ENCODE measurements at places on chromosomes 6 and 20.

DNA sequence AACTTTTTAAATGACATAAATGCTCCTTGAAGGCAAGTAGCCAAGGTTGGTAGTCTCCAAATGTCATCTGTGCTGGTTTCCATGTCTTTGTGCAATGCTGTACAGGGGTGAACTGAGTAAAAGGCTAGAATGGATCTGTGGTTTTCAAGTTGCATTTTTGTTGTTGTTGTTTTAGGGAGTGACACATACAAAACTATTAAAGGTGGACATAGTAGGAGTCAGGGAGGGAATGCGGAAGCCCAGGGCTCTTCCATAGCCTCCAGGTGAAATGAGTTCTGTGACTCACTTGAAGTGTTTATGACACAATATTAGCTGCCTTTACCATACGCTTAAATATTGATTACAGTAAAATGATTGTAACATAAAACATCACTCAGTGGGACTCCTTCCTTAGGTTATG lies 22.5 kb upstream of the QKI start:
- DNase-seq, result no peak

GRCh38 chr6:27873021-27873940 lies 38.9 kb downstream of the OR2B2 start:
- DNase-seq, result peak; percentile 83

GRCh38 chr6:121760745-121761144 lies 325.3 kb downstream of the GJA1 start:
- no peak for DNase-seq

DNA sequence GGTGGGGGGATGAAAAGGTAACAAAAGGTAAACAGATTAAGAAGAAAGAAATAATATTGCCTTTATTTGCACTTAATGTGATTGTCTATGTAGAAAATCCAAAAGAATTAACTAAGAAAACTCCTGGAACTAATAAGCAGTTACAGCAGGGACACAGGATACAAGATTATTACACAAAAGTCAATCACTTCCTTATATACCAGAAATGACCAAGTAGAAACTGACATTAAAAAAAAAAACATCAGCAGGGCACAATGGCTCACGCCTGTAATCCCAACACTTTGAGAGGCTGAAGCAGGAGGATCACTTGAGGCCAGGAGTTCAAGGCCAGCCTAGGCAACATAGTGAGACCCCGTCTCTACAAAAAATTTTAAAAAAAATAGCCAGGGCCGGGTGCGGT lies 123.2 kb upstream of the RIPOR2 start:
- DNase-seq, result no peak

- DNase-seq, result no peak
These were observed 4.4 kb upstream of the LAMA4 start for GRCh38 chr6:112258642-112259336.

DNA sequence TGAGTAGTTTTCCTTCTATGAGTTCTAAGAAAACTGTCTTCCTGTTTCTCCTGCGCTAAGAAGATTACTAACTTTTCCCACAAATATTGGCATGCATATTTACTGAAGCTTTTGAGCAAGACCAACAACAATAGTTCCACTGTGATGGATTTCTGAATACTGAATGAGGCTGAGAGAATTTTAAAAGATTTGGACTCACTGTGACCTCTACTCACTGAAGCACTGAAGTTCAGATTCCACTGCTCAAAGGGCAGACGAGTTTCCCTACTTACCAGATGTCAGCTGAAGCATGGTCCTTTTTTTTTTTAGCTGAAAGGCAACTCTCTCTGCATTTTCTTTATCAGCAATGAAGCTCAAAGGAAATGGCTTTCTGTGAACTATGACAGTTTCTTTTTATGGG lies 718.5 kb downstream of the RFPL4B start:
- DNase-seq, result no peak

DNA sequence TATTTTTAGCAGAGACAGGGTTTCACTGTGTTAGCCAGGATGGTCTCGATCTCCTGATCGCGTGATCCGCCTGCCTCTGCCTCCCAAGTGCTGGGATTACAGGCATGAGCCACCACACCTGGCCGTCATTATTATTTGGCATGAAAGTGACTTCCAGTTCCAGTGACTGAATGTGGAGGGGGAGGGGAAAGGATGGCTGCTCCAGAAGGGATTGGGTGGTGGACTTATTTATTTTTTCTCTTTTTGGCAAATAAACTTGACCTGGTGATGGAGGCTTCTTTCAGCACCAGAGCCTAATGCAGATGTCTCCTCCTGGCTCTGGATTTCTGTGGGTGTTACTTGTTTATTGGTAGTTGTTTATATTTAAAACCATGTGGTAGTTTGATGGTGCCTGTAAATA lies 16.9 kb upstream of the SLC22A23 start:
- DNase-seq, result no peak

DNA sequence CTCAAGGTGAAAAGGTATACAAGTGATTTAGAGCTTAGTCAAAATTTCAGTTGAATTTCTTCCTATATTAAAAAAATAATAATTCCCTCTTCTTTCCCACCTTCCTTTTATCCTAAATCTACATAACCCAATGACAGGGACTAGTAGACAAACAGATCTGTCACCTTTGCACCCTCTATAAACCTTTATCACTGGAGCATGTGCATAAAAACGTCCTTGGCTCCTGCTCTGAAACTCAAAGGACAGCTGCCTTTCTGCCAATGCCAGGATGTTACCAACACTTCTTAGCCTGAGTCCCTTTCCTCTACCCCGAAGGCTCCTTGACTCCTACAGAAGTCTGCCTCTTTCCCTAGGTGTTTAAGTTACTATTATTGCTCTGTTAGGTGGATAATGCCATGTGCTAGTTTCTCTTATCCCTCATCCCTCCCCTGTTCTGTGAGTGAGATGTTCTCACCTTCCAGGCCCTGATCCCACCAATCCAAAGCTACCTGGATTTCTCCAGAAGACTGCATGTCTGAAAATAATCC lies 4.3 kb downstream of the CLVS2 start:
- DNase-seq, result no peak

- DNase-seq, result no peak
These were observed 115.4 kb downstream of the SYCP2 start for GRCh38 chr20:59817846-59818615.

GRCh38 chr6:15342114-15342513 lies 96.2 kb downstream of the JARID2 start:
- no peak for DNase-seq

DNA sequence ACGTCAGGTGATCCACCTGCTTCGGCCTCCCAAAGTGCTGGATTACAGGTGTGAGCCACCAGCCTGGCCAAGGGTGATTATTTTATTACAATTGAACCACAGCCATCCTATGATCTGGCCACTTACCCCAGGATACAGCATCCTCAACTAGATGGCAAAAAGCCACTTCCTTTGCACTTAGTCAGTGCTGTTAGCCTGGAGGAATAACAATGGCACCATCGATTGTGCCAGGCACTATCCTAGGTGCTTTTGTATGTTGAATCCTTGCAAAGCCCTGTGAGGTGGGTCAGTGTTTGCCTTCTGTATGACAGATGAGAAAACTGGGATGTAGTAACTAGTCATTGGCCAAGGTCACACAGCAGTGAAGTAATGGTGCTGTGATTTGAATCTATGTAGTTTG lies 11.2 kb upstream of the TTPAL start:
- no peak for DNase-seq

DNA sequence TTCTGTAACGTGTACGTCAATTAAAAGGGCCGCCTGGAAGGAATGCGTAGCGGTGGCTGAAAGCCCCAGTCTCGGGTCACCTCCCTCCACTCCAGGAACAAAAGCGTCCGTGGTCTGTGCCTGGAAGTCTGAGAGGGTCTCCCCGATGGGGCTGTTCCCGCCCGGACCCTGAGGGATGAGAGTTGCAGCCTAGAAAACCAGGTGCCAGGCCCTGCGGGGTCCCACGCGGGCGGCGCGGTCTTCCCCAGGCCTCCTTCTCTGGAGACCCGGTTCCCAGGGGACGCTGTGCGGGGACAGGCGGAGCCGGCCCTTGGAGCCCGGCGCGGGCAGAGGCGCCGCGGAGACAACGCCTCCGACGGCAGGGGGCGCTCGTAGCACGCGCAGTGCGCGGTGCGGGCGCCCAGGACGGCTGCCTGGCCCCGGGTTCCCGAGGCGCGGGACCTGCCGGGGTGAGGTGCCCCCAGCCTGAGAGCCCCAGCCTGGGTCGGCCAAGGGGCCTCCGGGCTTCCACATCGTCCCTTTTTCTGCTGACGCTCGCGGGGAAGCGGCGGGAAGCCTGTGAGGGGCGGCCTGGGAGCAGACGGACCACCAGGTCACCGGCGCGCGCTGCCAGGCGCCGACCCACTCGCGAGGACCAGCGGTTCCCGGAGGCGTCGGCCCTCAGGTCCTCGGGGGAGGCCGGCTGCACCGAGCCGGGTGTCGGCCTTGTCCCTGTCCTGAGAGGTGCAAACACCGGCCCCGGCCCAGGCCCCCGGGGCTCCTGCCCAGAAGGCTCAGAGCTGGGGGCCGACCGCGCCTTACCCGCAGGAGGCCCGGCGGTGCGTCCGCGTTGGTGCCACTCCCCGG lies 5.3 kb upstream of the FOXC1 start:
- DNase-seq, result no peak

DNA sequence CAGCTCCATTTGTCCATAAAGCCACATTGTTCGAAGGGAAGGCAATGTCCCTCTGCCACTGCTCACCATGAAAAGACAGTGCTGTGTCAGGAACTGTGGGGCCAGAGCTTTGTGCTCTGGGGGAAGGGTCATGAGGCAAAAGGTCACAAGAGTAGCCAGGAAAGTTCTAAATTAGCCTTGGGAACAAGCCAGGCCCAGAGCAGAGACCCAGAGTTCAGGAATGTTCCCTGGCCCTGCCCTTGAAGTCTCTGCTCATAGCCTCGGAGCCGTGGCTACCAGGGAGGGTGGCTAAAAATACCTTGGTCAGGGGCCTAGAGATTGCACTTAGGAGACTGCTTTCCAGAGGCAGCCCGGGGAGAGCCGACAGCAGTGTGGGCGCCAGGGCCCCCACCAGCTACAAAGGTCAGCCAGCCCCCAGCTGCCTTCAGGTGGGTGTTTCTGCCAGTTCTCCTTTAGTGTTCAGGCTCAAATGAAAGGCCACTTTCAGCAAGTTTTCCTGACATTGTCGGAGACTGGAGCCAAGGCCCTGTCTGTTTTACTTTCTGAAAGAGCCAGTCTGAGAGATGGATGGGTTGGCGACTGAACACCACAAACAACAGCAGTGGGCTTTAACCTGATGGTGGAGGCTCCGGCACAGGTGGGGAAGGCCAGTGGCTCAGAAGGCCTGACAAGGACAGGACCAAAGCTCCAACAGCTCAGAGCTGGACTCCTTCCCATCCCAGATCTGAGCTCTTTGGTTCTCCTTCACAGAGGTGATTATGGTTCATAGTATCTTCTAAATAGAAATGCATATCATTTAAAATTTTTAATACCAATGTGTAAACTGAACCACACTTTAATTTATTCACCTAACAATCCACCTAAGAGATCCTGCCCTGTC lies 76.2 kb downstream of the CDH26 start:
- no peak for DNase-seq

DNA sequence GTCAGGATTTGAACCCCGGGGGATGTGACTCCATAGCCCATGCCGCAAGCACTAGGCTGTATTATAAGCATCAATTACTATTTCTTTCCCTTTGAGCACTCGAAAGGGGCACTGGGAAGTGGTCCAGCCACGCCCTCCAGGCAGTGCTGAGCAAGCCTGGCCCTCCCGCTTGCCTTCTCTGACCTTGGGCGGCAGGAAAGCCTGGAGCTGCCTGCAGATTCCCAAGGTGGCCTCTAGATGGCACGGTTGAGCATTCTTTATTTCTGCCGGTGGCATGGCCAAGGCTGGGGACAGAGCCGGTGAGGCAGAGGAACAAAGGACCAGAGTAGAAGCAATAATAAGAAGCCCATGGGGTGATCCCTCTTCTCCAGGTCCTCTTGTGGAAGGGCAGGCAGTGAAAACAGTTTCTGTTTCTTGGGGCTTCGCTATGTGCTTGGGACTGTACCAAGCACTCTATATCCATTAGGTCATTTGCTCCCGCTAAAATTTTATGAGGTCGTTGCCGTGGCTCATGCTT lies 32.0 kb downstream of the ARHGAP40 start:
- no peak for DNase-seq

DNA sequence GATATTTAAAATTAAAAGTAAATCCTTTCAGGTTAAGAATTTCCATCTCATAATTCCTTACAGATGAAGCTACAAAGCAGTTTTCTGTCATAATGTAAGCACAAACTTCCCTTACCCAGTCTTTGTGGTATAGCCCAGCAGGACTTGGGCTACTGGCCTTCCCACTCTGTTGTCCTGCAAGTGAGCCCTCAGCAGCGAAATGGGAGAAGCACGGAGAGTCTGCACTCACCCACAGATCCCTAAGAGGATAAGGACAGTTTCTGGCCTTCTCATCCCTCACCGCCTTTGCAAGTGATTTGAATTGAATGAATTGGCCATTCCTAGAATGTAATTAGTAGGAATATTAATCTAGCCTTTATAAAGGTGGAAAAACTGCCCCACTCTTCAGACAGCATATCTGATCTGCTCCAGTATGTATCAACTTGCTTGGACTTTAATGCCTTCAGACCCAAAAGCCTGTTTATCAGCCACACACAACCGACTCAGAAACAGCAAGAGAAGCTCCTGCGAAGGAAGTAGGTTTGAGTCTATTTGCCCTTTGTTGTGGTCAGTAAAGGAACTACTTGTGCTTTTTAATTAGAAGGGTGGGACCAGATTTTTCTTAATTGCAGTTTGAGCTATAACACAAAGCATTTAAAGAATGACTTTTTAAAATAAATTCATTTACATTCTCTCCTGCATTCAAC lies 29.9 kb upstream of the PRDM1 start:
- no peak for DNase-seq

- DNase-seq, result no peak
These were observed 37.9 kb downstream of the MAFB start for GRCh38 chr20:40651151-40651550.

DNA sequence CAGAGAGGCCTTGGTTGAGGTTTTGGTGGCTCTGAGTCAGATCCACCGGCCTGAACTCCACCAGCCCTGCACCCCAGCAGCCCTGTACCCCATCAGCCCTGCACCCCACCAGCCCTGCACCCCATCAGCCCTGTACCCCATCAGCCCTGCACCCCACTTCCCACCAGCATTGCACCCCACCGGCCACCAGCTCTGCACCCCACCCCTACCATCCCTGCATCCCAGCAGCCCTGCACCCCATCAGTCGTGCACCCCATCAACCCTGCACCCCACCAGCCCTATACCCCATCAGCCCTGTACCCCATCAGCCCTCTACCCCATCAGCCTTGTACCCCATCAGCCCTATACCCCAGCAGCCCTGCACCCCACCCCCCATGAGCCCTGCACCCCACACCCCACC lies 14.3 kb upstream of the CHRNA4 start:
- peak; percentile 34 for DNase-seq

GRCh38 chr6:125823180-125823579 lies 32.4 kb downstream of the NCOA7 start:
- DNase-seq, result no peak

GRCh38 chr20:57245997-57246396 lies 20.4 kb downstream of the BMP7 start:
- DNase-seq, result no peak

- no peak for DNase-seq
These were observed 62.4 kb downstream of the ADNP start for GRCh38 chr20:50868509-50869495.

DNA sequence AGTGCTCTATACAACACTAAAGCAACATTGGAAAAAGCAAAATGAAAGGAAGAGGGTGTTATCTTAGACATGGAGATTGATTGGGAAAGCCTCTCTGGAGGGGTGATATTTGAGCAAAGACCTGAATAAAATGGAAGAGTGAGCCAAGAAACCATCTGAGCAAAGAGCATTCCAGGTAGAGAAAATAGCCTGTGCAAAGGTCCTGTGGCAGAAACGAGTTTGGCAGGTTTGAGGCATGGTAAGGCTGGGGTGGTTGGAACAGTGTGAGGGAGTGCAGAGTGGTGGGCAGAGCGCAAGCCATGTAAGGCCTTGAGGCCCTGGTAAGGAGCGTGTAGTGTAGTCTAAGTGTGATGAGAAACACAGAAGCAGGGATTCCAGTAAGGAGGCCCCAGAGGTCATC lies 40.0 kb upstream of the PTPRT start:
- no peak for DNase-seq
